ENCODE measurements at places on chromosomes 1 and 21.

- DNase-seq = no peak
These were observed 138.8 kb upstream of the RUNX3 start for GRCh38 chr1:25068829-25069228.

- no peak for DNase-seq
These were observed 124.3 kb downstream of the PBX1 start for GRCh38 chr1:164683235-164683634.

DNA sequence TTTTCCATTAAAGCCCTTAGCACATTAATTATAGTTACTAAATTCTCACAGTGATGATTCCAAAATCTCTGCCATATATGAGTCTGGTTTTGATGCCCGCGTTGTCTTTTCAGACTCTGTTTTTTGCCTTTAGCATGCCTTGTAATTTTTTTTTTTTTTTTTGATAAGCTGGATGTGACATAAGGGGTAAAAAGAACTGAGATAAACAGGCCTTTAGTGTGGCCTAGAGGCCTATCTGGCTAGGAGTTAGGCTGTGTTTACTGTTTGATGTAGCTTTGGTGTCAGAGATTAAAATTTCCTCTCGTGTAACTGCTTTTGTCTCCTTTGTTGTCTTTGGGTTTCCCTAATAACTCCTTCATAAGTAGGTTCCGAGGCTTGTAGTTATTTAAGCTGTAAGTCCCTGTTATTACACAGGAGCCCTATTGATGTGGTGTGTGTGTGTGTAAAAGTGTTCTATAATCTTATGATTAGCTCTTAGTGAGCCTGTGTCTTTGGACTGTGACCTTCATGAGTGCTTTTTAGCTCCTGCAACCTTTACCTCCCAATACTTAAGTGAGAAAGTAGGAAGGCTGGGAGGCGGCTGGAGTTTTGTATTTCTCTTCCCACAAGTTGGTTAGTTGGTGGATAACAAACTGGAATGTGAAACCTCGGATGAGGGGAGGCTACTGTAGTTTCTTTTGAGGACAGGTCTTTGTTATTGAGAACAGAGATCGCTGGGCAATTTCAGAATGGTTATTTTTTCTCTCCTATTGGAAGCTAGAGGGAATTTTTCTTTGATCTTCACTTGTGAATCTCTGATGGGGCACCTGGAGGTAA, 19.3 kb downstream of the HS2ST1 start:
- no peak for DNase-seq

DNA sequence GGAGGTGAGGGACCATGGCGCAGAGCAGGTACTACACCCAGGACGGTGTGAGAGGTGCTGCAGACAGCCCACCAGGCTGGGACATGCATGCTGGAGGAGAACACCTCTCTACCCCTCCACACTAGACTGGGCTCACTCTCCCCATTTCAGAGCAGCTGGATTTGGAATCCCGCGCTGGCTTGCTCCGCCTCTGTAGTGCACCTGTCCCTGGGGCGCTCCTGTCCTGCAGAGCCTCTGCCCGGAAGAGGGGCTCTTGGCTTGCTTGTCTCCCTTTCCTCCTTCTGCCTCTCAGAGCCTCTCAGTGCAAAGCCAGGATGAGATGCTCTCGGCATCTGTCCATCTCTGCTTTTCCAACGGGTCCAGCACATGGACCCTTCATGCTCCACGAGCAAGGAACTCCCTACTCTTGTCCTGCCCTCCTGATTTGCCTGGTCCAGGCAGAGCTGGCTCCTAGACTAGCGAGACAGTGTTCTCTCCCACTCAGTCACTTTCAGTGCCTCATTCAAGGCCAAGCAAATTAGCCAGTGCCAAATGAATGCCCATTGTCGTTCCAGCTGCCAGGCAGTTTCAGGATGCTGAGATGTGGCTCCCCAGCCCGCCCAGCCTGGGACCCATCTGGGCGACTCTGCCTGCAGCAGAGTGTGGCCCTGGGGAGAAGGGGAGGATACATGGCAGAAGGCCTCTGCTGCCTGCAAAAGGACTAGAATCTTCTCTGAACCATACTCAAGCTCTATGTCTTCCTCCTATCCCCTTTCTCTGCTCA, 33.7 kb downstream of the CDCA8 start:
- no peak for DNase-seq

DNA sequence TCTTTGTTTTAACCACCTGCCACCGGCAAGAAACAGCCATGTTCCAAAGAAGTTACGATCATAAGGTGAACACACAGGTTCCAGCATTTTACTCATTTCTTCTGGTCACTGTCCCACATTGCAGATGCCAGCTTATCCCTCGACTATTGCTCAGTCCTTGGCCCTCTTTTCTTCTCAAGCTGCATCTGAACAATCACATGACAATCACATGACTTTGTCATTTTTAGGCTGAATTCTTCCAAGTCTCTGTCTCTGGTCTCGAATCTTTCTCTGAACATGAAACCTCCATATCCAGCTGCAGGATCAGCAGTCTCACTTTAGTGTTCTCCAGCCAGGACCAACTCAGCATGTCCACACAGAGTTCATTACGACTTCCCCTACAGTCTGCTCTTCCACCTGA, 53.8 kb downstream of the UTP25 start:
- DNase-seq = no peak

GRCh38 chr1:63779338-63780211, 5.8 kb downstream of the ROR1 start:
- DNase-seq = no peak

DNA sequence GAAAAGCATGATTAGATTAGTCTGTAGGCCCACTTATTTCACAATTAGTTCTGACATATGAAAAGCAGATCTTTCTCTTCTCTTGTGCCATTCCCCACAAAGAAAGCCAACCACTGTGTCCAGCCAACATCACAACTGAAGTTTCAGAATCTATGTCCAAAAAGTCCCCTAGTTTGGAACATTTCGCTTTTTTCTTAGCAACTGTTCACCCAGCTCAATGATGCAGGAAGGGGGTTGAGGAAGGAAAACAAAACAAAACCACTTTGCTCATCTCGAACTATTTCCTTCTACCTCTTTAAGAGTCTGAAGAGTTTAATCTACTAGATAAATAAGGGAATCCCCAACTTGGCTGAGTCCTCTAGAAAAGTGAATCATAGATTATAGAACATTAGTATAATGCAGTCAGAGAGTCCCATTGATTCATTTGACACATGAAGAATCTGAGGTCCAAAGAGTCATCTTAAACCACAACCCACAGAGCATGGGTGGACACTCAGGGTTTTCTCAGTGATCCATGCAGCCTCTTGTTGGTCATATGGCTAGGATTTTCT, 159.3 kb upstream of the SGIP1 start:
- DNase-seq = peak; percentile 24

DNA sequence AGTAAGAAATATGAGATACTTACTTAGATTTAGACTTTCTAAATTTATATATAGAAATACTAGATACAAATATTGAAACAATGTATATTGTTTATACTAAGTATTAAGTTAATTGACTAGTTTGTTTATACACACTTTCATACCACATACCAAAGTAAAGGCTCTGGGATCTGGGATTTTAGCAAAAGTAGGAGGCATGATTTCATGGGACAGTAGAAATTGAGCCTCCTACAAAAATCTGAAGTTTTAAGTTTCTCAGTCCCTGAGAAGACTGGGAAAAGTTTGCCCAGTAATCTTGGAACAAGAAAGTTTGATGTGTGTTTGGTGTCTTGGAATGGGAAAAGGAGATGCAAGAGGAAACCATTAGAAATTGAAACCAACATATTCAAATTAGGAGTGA, 30.9 kb downstream of the KCTD3 start:
- no peak for DNase-seq

GRCh38 chr1:244395965-244396364, 55.7 kb downstream of the ADSS2 start:
- no peak for DNase-seq

GRCh38 chr1:76106719-76107235, 32.2 kb downstream of the ST6GALNAC3 start:
- no peak for DNase-seq

DNA sequence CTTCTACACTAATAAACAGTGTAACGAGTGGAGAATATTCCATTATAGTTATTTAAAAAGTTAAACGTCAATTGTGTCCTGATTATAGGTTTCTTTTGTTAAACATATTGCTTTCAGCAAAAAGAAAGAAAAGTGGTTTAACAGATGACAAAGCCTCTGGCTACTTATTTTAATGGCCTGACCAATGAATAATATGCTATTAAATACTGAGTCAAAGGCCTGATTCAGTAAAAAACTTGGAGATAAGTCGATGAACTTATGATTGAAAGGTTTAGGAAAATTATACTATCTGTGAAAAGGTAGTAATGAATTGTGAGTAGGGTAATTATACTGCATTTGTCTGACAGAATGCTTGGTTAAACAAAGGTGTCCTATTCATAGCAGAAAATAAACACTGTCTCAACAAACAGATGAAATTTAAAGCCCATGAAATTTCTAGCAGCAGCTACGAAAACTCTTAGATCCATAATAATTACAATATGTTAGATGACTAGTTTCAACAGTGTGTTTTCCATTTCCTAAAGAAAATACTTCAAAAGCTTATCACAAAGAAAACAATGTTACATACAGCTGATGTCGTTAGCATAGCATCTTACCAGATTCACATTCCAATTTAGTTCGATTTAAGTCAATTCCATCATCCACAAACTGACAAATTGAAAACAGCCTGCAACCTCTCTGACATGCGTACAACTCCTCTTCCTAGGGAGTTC, 6.2 kb downstream of the TMEM59 start:
- no peak for DNase-seq

GRCh38 chr1:160911925-160912324, 26.9 kb upstream of the ITLN1 start:
- DNase-seq = no peak

- no peak for DNase-seq
These were observed 2.6 kb downstream of the SYPL2 start for GRCh38 chr1:109468903-109469302.

- DNase-seq = no peak
These were observed 155.4 kb upstream of the C1orf174 start for GRCh38 chr1:4055294-4055967.

DNA sequence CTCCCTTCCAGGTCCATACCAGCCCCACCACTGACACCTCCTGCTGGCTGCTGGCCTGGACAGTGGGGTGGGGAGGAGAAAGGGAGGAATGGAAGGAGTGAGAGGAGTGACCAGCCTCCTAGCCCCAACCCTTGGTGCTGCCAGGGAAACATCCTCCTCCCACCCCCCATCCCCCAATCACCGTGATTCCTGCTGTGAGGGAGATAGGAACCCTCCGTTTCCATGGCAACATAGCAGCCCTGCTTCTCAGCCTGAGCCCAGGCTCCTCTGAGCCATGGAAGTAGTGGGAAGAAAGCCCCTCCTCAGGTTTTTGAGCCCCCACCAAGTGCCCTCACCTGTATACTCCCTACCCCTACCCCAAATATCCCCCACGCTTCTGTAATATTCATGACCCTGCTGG, 44.4 kb upstream of the SCMH1 start:
- no peak for DNase-seq

GRCh38 chr21:38349111-38349746, 92.4 kb downstream of the KCNJ15 start:
- DNase-seq = no peak

DNA sequence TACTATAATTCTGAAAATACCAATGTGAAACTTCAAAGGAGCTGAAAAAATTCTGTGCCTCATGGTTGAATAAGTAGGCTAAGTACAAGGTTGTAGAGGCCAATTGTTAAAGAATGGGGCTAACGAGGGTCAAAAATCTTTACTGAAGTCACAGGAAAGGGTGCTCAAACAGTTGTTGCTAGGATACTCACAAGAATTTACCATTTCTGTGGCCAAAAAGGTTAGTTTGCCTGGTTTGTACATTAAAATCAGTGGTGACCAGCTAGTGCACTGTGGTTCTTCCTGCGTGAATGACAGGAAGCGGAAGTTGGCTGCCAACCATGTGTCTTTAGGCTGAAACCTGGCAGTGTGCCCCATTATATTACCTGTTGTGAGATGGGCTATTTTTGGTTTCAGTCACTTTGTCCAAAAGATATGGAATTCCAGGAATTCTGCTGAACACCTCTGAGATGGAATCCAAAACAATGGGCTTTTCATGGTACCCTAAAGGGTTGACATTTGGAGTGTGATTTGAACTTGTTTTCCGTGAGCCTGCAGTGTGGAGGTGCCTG, 13.5 kb downstream of the MAP3K21 start:
- peak; percentile 42 for DNase-seq
